ENCODE measurements at places on chromosomes 16 and 17. TPM values are rescaled to one million over a fixed set of nuclear protein-coding genes. Genes with fewer than 3 reads are reported as not detected.

The ABCA6 gene
- total RNA-seq = 6.4 TPM

The DPEP2NB gene
- total RNA-seq = not detected

The DOC2B gene
- total RNA-seq = not detected

The ZP2 gene
- total RNA-seq = not detected

The STAC2 gene
- not detected for total RNA-seq

The CD300A gene
- not detected for total RNA-seq

The NPW gene
- total RNA-seq = 1.3 TPM

The FAM83G gene
- 12.1 TPM for total RNA-seq

The FOXN1 gene
- total RNA-seq = not detected

The SRSF2 gene
- total RNA-seq = 152 TPM

The GAS2L2 gene
- total RNA-seq = not detected

The EVPLL gene
- not detected for total RNA-seq

The C17orf50 gene
- not detected for total RNA-seq

The EMC6 gene
- 12.6 TPM for total RNA-seq

The TEKT5 gene
- not detected for total RNA-seq

The CMTM4 gene
- total RNA-seq = 20.7 TPM

The KCNJ16 gene
- total RNA-seq = not detected

The GFOD2 gene
- total RNA-seq = 15.5 TPM

The GNAO1 gene
- 1.3 TPM for total RNA-seq

The LPO gene
- not detected for total RNA-seq

The PRSS33 gene
- not detected for total RNA-seq

The EVI2A gene
- total RNA-seq = 0.32 TPM

The CEP20 gene
- 35.8 TPM for total RNA-seq

The SDR42E2 gene
- total RNA-seq = not detected

The HSD17B2 gene
- 9.5 TPM for total RNA-seq

The GRAP gene
- total RNA-seq = not detected

The CRHR1 gene
- total RNA-seq = not detected

The WNK4 gene
- total RNA-seq = 3.9 TPM

The KRTAP4-3 gene
- not detected for total RNA-seq

The IL21R gene
- total RNA-seq = 0.43 TPM

The SEPTIN12 gene
- total RNA-seq = not detected

The HIGD1B gene
- total RNA-seq = not detected

The DCAKD gene
- 52.2 TPM for total RNA-seq

The PIPOX gene
- 1.7 TPM for total RNA-seq

The TBC1D3E gene
- total RNA-seq = 0.32 TPM

The TBC1D3C gene
- not detected for total RNA-seq

The PLLP gene
- total RNA-seq = not detected

The CCDC200 gene
- total RNA-seq = not detected

The ANKRD11 gene
- 69.5 TPM for total RNA-seq

The GPR142 gene
- total RNA-seq = not detected

The NPIPB9 gene
- total RNA-seq = 3.9 TPM

The TLCD2 gene
- total RNA-seq = 3.9 TPM

The CFAP97D1 gene
- total RNA-seq = not detected

The KRTAP3-1 gene
- not detected for total RNA-seq

The P2RX1 gene
- total RNA-seq = 1.3 TPM

The RHOT1 gene
- 29.0 TPM for total RNA-seq

The CRYBA1 gene
- 0.43 TPM for total RNA-seq

The C17orf67 gene
- 0.86 TPM for total RNA-seq

The SLC12A3 gene
- not detected for total RNA-seq

The PPY gene
- not detected for total RNA-seq

The CCL7 gene
- not detected for total RNA-seq

The PHOSPHO1 gene
- total RNA-seq = under 0.01 TPM

The NDUFAB1 gene
- total RNA-seq = 78.9 TPM

The CBX2 gene
- total RNA-seq = 1.3 TPM

All from fibroblast of villous mesenchyme (primary cell).